ENCODE measurements at places on chromosomes 3 and 15. TPM values are rescaled to one million over a fixed set of nuclear protein-coding genes. Genes with fewer than 3 reads are reported as not detected.
A peak's percentile ranks its signal among the peaks of the same experiment; 100 is the strongest.

- H3K4me3 ChIP-seq, result peak overlapping the region; percentile 92
- no peaks in the 10 kb centered on the region for H3K36me3 ChIP-seq
- DNase-seq, result no peak
Observed at GRCh38 chr3:195258449-195259153, 12.4 kb downstream of the XXYLT1 start.

- no peaks in the 10 kb centered on the region for H3K36me3 ChIP-seq
- no peak overlapping the region for H3K27ac ChIP-seq
- no peaks in the 10 kb centered on the region for H3K27me3 ChIP-seq
- H3K4me1 ChIP-seq, result peaks cover 13% of the 10 kb centered on the region
Observed at GRCh38 chr15:62637950-62638619, 404.5 kb upstream of the TPM1 start.

Gene FSTL1
- 272 TPM for total RNA-seq

DNA sequence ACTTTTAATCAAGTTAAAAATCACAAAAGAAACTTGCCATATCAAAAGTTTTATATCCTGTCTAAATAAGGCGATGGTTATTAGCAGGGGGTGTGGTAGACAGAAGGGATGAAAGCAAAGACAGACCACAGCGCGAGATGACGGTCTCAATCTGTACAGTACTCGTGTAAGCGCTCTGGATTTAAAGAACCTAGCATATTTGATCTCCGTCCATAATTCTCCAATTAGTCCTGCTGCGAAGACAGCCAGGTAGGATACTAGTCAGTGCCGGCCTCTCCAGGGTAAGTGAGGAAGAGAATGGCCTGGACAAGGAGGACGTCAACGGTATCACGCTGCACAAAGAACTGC lies 701 bp downstream of the SGO1 start:
- peaks cover 10% of the 10 kb centered on the region for H3K4me1 ChIP-seq
- peak overlapping the region; percentile 89 for H3K27ac ChIP-seq
- peaks cover 29% of the 10 kb centered on the region for H3K36me3 ChIP-seq
- H3K27me3 ChIP-seq, result no peaks in the 10 kb centered on the region
- H3K4me3 ChIP-seq, result peak overlapping the region; percentile 99

DNA sequence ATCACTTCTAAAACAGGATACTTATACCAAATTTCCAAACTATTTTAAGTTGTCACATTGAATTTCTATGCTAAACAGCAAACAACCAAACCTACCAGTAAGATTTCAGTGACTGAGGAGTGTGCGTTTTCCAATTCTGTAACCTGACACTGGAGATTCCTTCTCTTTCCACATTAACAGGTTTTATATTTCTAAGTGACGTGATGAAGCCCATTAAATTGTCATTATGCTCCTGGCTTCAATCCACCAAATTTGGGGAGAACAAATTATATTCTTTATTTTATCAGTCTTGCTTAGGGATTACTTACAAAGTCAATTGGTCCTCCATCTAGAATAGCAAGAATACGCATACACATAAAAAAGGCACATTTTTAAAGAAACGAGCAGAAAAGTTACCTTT lies 764.8 kb upstream of the NR2F2 start:
- no peak for DNase-seq
- peaks cover 12% of the 10 kb centered on the region for H3K4me1 ChIP-seq
- H3K36me3 ChIP-seq, result no peaks in the 10 kb centered on the region
- H3K4me3 ChIP-seq, result no peak overlapping the region
- no peaks in the 10 kb centered on the region for H3K27me3 ChIP-seq

DNA sequence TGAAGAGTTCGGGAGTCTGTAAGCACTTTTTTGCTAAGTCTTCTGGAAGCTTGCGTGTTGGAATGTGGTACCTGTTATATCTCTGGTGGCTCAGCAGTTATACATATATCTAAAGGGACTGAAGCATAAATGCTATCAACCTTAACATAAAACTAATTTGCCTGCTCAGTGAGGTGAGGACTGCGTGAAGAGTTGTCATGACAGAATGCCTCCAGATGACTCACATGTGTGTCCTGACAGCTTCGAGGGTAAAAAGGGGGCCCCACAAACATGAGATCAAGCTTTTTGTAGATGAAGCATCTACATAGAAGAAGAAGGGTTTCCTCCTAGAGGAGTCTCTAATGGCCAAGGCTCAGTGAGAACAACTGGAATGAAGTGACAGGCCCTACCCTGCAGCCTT lies 88.8 kb upstream of the C3orf80 start:
- no peaks in the 10 kb centered on the region for H3K36me3 ChIP-seq
- H3K27me3 ChIP-seq, result no peaks in the 10 kb centered on the region

DNA sequence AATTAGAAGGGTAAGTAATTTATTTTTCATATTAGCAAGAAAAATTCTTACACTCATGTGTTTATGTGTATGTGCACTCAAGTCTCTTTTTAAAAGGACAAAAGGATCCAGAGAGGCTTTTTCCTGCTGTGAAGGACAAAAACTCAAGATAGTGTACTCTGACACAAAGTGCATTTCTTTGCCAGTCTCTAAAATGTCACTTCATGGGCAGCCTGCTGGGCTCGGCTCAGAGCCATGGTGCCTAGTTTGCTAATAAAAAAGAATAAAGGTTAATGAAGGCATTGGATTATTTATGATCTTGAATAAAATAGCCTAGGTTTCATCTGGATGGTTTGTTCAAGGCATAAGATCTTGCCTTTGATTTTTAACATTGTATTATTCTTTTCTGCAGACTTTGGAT lies 989.0 kb downstream of the TBL1XR1 start:
- H3K27ac ChIP-seq, result no peak overlapping the region
- no peaks in the 10 kb centered on the region for H3K4me1 ChIP-seq
- H3K27me3 ChIP-seq, result no peaks in the 10 kb centered on the region

Gene ALDH1A3
- total RNA-seq, result 19.8 TPM

Gene GTF2E1
- total RNA-seq, result 40.9 TPM

Gene PLA2G4B
- total RNA-seq, result 4.4 TPM

- no peak overlapping the region for H3K4me3 ChIP-seq
- no peaks in the 10 kb centered on the region for H3K36me3 ChIP-seq
- no peak overlapping the region for H3K27ac ChIP-seq
- H3K4me1 ChIP-seq, result peaks cover 5% of the 10 kb centered on the region
- DNase-seq, result no peak
Observed at GRCh38 chr3:33103480-33103879, 6.5 kb upstream of the GLB1 start.

DNA sequence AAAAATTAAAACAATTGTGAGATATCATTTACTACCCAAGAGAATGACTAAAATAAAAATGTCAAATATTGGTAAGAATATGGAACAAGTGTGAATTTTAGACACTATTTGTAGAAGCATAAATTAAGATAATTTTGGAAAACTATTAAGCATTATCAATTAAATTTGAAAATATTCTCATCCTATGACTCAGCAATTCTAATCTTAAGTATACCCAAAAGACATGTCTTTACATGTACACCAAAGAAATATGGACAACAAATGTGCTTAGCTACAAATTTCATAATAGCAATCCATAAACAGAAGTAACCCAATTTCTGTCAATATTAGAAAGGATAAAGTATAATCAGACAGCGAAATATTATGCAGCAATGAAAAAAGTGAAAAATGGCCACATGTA lies 1032.2 kb upstream of the SEMA6D start:
- H3K27ac ChIP-seq, result no peak overlapping the region
- no peak for DNase-seq
- H3K36me3 ChIP-seq, result no peaks in the 10 kb centered on the region
- no peaks in the 10 kb centered on the region for H3K27me3 ChIP-seq
- no peak overlapping the region for H3K4me3 ChIP-seq
- H3K4me1 ChIP-seq, result peaks cover 12% of the 10 kb centered on the region

DNA sequence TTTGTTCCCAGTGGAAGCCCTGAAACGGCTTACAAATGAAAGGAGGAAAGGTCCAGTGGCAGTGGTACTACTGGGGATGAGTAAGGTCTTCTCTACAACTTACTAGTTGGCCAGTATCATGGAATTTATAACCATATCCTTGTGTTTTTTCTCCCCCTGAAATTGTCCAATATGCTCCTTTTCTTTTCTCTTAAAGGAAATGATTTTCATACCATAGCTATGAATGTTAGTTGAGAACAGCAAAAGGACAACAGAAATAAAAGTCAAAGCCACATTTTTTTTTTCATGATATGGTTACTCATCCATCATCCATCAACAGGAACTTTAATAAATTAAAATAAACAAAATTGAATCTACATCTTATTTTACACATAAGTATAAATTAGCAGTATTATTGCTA lies 450.4 kb downstream of the MFSD1 start:
- no peak overlapping the region for H3K4me3 ChIP-seq
- DNase-seq, result no peak
- no peaks in the 10 kb centered on the region for H3K27me3 ChIP-seq

Gene PIF1
- 193 TPM for total RNA-seq

DNA sequence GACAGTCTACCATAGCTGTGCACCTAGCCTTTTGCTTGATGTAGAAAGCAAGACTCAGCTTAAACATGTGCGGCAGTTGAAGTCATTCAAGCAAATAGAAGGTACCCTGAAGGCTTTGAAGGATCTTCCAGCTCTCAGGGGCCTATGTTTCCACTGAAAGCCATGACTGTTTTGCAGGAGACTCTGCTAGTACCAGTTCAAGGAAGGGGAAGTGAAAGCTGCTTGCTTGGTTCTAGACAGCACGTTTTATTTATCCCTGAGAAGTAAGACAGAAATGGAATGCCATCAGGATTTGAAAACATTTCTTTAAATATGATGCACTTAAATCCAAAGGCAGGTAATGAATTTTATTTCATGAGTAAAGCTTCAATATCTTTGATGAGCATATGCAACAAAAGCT lies 311.4 kb downstream of the PDCD6IP start:
- no peak for DNase-seq
- H3K27ac ChIP-seq, result no peak overlapping the region
- no peak overlapping the region for H3K4me3 ChIP-seq
- no peaks in the 10 kb centered on the region for H3K4me1 ChIP-seq

Gene TEX55
- total RNA-seq, result 0.27 TPM

DNA sequence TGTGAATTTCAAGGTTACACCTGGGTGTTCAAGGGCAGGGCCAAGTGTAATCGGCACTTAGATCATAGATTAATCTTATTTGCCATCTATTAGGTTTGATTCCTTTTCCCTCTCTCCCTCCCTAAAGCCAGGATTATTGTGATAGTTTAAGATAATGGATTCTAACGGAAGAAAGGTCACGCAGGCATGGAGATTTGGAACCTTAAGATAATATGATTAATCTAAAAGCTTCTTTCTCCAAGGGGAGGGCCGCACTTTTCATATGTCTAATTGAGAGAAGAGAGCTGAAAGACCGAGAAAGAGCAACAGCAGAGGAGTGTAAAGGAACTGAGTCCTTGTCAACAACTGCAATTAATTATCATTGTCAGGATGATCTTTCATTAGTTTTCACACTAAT lies 858.8 kb upstream of the NR2F2 start:
- H3K27ac ChIP-seq, result no peak overlapping the region
- H3K4me3 ChIP-seq, result no peak overlapping the region
- no peak for DNase-seq
- H3K27me3 ChIP-seq, result no peaks in the 10 kb centered on the region
- no peaks in the 10 kb centered on the region for H3K4me1 ChIP-seq
- H3K36me3 ChIP-seq, result no peaks in the 10 kb centered on the region

- H3K4me3 ChIP-seq, result peak overlapping the region; percentile 64
- DNase-seq, result no peak
- H3K4me1 ChIP-seq, result peaks cover 38% of the 10 kb centered on the region
- peak overlapping the region; percentile 93 for H3K27ac ChIP-seq
- no peaks in the 10 kb centered on the region for H3K36me3 ChIP-seq
- H3K27me3 ChIP-seq, result no peaks in the 10 kb centered on the region
Observed at GRCh38 chr3:159838938-159839337, 149.7 kb upstream of the IL12A start.

GRCh38 chr15:20340931-20341661 lies 200.5 kb downstream of the GOLGA6L6 start:
- no peak overlapping the region for H3K27ac ChIP-seq
- H3K4me3 ChIP-seq, result no peak overlapping the region
- no peaks in the 10 kb centered on the region for H3K4me1 ChIP-seq
- 0 out of 2 replicates have a peak, but pooled peaks cover 3% of the 10 kb centered on the region for H3K36me3 ChIP-seq
- DNase-seq, result no peak

Gene WDR48
- 40.3 TPM for total RNA-seq
